ENCODE measurements at places on chromosomes 5 and 9.

GRCh38 chr9:81416476-81417298, 272.7 kb downstream of the TLE1 start:
- no peak for DNase-seq

DNA sequence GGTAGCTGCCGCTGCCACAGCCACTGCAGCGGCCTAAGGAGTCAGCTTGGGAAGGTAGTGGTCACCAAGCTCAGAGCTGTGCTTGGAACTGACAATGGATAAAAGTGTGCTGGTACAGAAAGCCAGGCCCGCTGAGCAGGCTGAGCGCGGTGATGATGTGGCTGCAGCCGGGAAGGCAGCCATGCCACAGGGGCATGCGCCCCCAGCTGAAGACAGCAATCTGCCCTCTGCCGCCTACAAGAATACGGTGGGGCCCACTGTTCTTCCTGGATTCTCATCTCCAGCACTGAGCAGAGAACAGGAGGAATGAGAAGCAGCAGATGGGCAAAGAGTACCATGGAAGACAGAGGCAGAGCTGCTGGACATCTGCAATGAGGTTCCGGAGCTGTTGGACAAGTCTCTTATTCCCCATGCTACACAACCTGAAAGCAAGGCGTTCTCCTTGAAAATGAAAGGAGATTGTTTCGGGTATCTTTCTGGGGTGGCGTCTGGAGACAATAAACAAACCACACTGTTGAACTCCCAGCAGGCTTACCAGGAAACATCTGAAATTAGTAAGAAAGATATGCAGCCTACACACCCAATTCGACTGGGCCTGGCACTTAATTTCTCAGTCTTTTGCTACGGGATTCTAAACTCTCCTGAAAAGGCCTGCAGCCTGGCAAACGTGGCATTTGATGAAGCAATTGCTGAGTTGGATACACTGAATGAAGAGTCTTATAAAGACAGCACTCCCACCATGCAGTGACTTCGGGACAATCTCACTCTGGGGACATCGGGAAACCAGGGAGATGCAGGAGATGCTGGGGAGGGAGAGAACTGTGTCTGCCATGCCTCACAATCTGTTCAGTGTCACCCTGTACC, 22.8 kb upstream of the ANKRD18A start:
- no peak for DNase-seq

DNA sequence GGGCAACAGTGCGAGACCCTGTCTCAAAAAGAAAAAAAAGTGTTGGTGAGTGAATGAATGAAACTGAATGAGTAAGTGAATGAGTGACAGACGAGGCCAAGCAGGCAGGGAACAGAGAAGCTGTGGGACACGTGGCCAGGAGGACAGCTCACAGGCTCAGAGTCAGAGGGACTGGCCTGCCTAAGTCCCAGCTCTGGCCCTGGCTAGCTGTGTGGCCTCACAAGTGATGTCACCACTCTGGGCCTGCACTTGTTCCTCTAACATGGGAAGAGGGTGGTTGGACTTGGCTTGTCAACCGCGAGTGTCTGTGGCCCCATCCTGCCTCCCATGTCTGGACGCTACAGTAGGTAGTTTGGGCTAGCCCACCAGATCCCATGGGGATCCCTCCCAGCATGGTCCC, 4.7 kb upstream of the PLPP7 start:
- no peak for DNase-seq

DNA sequence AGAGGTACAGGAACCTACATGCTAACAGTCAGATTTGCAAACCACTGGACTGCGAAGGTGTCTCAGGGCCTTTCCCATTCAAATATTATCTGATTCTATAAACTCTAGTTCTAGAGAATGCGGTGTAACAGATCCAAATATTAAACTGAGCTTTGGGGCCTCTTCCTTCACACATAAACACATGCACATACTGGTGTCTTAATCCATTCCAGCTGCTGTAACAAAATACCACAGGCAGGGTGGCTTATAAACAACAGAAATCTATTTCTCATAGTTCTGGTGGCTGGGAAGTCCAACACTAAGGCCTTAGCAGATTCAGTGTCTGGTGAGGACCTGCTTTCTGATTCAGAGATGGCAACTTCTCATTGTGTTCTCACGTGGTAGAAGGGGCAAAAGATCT, 30.2 kb downstream of the RETREG1 start:
- no peak for DNase-seq

GRCh38 chr5:61280205-61280604, 51.9 kb upstream of the ZSWIM6 start:
- DNase-seq, result no peak

GRCh38 chr5:38051711-38052511, 206.4 kb upstream of the EGFLAM start:
- no peak for DNase-seq

DNA sequence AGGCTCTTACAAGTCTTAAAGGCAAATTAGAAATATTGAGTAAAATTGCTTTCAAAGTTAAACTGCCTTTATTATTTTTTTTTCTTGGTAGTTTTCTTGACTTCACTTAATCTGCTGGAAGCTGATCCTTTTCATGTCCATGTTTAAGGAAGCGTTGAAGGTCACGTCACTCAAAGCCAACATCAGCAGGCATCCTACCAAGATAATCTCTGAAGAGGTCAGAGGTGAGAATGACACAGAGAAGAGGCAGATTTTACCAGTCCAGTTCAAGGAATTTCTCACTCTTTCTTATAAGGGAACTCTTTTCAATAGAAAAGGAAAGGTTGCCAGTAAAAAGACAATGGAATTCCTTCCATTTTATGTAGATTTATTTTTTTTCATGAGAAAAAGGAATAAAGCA, 259.8 kb downstream of the ANXA1 start:
- no peak for DNase-seq

GRCh38 chr5:6540111-6540827, 91.6 kb downstream of the UBE2QL1 start:
- DNase-seq, result no peak

- no peak for DNase-seq
These were observed 82.8 kb downstream of the LMX1B start for GRCh38 chr9:126696401-126697145.

DNA sequence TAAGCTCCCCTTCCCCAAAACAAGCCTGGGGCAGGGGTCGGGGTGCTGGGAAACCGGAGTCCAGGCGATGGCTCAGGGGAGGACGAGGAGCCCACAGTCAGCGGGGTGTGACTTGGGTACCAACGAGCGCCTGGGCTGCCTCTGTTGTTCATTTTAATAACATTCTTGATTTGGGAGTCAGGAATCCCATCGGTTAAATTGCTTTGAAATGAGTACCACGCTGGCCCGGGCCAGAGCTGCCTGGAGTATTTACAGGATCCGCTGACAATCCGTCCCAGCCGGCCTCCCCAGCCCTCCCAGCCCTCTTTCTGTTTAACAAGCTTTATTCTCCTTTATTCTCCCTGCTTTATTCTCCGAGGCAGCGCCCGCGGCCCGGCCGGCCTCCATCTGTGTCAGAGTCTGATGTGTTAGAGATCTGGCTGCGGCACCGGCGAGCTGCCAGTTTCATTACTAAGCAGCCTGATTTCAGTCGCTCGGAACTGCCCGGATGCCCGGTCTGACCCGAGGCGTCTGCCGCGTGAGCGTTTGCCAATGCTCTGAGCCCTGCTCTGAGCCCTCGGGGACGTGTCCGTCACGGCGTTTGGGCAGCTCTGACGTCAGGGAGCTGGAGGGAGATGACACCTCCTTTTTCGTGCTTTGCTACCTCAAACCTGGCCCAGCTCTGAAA, 16.5 kb upstream of the QRFP start:
- DNase-seq, result no peak

GRCh38 chr5:135238622-135239452, 160.2 kb downstream of the MACROH2A1 start:
- no peak for DNase-seq

GRCh38 chr5:68515514-68515913, 300.0 kb downstream of the PIK3R1 start:
- no peak for DNase-seq

- no peak for DNase-seq
These were observed 186.7 kb upstream of the DAPK1 start for GRCh38 chr9:87310827-87311523.

DNA sequence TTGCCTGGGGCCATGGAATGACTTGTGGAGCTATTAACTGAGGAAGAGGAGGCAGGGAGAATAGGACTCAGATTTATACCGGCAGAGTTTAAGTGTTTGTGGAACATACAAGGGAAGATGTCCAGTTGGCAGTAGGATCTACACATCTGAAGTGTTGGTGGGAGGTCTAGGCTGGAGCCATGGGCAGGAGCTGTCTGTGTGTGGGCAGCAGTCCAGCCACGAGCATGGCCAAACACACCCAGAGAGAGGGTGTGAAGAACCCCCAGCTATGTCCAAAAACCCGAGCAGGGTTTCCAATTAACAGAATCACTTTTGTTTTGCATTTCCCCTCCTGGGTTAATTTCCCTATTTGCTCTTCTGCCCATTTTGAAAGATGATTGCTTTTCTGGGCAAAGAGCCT, 393.7 kb downstream of the CDK5RAP2 start:
- DNase-seq, result no peak

GRCh38 chr9:134947265-134947955, 29.7 kb upstream of the FCN1 start:
- DNase-seq, result no peak

Measured in effector memory CD4-positive, alpha-beta T cell (primary cell).